IMR-90 (cell line): ENCODE measurements at places on chromosomes 11 and 22. TPM values are rescaled to one million over a fixed set of nuclear protein-coding genes. Genes with fewer than 3 reads are reported as not detected.

DNA sequence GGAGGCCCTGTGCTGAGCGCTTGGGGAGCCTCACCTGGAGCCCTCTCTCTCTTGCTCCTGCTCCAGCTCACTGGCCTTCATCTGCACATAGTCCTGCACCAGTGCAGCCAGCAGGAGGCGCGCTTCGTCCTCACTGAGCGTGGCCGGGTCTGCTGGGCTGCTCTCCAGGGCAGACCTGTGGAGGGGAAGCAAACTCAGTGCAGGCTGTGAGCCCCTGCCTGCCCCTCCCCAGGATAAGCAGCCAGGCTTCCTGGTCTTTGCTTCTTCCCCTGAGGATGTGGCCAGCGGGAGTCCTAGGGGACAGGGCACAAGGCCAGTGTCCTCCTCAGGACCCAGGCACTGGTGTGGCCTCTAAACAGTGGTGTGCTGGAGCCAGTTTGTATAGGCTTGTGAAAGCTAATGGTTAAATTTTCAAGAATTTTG is 2.2 kb downstream of the CALCA start:
- DNase-seq, result peak; percentile 7

DNA sequence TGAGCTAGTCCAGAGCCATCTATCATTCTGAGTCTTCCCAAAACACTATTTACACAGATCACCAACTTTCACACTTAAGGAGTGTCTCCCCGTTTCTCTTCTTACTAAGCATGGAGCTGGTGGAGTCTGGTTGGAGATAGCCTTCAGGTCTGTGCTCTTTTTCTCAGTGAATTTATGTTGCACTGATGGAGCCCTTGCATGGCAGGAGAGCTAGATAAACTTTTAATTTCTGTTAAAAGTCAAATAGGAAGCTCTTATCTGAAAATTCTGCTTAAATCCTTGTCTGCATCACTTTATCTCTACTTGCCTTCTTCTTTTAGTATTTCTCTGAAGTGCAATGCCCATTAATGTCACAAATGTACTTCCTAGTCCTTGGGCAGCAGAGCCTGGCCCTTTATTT is 63.4 kb downstream of the ST3GAL4 start:
- no peak for DNase-seq

- peak; percentile 34 for DNase-seq
These were observed 16.3 kb downstream of the OR2AG2 start for GRCh38 chr11:6755303-6755952.

Gene PHOX2A
- not detected in 2 replicates for total RNA-seq

Gene C1QTNF5
- 1.9 and 2.0 TPM in 2 replicates for total RNA-seq

Gene MUC6
- not detected in 2 replicates for total RNA-seq

Gene ARHGAP20
- 2.5 and 2.8 TPM in 2 replicates for total RNA-seq
